SK-N-MC (cell line): ENCODE measurements at places on chromosomes 4 and X.

DNA sequence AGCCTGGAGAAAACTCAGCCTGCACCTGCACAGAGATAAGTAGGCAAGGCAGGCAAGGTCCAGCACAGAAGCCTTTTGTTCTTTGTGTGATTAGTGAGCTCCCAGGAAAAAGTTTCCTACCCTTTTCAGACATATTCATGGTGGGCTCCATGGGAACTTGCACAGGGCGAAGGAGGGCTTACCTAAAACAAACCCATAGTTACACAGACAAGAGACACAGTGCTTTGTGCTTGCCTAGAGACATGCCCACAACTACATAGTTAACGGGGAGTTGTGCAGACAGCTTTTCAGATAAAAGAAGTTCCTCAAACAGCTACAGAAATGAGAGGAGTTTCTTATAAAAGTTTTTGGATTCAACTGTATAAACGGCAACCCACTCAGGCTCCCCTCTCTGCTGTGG is 180.5 kb downstream of the GLUD2 start:
- no peak for DNase-seq

GRCh38 chrX:24748196-24748595 is 54.5 kb downstream of the POLA1 start:
- no peak for DNase-seq

DNA sequence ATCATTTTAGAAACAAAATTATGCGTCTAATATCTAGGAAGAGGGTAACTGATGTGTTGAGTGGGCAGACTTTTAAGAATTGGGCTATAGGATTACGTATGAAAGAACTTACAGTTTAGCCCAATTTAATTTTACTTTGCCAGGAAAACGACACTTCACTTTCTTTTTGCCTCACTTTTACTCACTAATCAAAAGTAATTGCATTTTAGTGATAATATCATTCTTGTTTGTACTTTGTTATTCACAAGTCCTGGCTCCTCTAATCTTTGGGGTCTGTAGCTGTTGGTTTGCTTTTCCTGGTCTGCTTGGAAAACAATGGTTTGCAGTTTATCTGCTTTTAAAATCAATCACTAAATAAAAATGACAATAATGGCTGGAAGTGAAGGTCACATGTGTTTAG is 2.9 kb upstream of the ARX start:
- DNase-seq, result no peak

DNA sequence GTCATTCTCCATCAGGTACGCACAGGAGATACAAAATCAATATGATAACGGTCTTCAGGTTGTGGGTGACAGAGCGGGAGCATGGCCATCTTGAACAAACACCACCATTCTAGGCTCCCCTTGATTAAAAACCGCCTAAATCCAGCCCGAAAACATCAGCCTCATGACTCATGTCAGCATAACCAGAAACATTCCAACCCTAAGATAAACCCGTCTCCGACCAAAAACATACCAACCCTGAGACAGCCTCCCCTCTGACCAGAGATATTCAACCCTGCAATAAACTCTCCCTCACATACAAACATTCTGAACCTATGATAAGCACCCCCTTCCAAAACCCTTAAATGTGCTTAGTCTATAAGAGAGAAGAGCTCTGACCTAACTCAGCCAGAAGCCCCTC is 157.9 kb downstream of the DHRSX start:
- no peak for DNase-seq

DNA sequence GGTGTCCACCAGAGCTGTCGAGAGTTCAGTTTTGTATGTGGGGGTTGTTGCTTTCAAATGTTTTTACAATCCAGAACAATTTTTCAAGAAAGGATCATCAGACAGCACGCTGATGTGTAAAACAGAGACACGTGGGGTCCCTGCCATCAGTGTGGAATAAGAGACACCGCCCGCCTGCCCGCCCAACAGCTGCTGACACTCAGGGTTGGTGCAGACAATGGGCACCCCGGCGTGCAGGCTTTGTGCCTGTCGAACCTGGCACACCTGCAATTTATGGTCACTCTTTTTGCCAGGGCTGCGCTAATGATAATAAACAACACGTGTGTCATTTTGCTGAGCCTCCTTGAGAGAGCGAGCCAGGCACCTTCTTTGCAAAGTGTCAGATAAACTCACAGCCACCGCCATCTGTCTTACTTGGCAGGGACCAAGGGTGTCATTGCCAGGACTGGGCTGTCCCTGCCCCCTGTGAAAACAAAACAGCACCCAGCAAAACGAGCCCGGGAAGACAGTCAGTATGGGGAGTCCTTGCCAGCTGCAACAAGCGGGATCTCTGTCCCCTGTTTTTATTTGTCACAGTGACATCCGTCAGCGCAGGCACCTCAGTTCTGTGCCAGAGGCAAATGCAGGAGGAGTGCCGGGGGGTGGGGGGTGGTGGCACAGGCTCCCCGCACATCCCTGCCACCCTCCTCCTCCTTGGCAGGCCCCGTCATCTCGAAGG is 69.1 kb downstream of the PSAPL1 start:
- DNase-seq, result no peak
